NCI-H748 treated with DMSO at 0.1 percent for 48 hours (cell line): ENCODE measurements at places on chromosomes 13 and 19.

DNA sequence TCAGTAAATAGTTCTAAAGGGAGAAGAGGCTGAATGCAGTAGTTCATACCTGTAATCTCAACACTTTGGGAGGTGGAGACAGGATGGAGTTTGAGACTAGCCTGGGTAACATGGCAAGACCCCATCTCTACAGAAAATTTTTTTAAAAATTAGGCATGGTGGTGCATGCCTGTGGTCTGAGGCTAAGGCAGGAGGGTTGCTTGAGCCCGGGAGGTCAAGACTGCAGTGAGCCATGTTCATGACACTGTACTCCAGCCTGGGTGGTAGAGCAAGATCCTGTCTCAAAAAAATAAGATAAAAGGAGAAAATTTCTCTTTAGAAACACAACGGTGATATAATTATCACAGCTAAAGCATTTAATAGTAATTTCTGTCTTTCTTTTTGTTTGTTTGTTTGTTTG is 57.1 kb downstream of the SIPA1L3 start:
- DNase-seq: no peak

GRCh38 chr13:40631605-40632004 is 34.8 kb downstream of the FOXO1 start:
- DNase-seq: no peak

DNA sequence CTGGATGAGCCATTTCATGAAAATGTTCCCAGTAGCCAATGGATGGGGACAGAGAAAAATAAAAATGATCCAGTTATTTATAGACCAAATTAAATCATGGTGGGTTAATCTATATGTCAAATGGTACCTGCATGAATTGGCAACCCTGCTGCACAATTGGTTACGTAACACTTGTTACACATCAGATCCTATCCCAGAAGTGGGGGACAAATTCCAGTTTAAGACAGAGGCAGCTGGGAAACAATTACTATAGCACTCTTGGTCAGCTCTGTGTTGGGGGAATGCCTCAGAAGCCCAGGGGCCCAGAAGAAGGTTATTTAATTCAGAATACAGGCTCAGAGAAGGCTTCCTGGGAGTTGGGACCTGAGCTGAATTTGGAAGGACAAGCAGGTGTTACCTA is 81.1 kb upstream of the FLT1 start:
- no peak for DNase-seq

DNA sequence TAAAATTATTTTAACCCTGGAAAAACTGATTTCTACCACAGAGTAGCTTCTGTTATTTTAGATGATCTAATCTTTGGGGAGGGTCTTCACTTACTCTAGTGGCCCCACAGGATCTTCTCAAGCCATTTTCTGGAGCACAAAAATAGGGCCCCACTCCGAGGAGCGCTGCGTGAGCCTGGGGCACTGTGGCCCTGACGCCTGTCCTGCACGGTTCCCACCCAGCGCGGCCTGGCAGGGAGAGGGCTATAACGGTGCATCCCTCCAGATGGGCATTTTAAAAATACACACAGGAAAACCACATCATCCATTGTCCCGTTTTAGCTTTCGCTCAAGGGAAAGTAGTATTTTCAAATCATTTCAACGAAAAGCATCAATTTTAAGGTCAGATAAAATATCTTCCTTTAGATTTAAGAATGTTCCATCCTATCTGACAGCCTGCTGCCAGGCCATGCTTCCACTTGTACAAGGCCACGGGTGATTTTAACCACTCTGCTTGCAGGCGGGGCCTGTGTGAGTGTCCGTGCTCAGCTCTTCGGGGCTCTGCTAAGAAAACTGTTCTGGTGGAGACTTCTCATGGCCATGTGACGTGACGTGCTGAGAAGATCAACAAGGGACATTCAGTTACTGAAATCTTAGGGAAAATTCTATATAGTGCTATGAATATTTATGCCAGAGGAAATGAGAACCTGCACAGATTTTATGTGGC is 683.8 kb upstream of the SGCG start:
- no peak for DNase-seq

DNA sequence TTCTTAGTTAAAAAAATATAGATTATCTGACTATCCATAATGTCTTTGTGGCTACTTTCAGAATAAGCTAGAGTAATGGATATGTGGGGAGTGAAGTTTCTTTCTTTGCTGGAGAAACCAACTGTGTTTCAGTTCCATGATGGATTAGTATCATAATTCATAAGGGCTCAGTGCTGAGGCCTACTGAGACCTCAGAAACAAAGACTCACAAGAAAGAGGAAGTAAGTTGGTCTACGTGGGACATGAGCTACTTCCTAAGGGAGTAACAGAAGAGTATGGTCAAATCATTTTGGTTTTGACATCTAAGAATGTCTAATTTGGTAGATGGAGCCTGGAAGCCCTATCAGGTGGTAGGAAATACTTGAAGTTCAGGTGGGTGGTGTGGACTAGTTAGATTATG is 99.0 kb upstream of the HTR2A start:
- no peak for DNase-seq

DNA sequence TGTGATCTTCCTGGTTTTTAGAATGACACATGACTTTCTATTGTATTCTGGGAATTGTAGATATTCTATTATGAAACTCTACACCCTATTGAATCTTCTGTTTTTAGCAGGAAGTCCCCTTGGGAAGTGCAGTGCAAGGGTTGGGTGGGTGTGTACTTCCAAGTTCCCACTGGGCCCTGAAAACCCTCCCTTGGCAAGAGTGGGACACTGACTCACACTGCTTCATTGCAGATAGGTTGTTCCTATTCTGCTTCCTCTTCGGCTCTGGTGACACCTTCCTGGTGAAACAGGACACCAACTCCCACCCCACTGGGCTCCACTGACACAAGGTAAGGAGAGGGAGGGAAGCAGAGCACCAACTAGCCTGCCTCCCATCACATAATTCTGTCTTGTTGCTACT is 121.8 kb downstream of the KCTD12 start:
- no peak for DNase-seq

DNA sequence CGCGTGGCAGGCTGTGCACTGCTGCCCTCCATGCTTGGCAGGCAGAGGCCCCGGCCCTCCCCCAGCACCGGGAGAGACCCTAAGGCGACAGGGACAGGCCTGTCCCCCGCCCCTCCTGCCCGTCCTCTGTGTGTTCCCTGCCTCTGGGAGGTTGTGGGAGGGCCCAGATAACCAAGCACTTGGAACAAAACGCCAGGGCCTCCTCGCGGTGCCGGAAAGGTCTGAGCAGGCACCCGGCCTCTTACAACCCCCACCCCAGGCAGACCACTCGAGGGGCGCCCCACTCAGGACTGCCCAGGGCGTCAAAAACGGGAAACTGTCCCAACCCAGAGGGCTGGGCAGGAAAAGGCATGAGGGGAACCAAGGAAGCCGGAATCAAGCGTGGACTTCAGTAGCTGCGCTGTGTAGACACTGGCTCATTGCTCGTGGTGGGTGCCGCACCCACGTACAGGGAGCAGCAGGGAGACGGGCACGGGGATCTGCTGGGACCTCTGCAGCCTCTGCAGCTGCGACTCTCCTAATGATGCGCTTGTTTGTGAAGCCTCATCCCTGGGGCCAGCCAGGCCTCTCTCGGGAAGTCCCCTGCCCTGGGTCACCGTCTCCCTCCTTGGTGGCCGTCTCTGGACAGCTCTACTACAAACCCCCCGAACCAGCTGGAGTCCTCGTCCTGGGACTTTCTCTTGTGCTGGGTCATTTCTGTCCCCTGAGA is 20.0 kb downstream of the GNA11 start:
- no peak for DNase-seq

- no peak for DNase-seq
Measured at GRCh38 chr13:106942563-106942962, 374.6 kb upstream of the ARGLU1 start.

DNA sequence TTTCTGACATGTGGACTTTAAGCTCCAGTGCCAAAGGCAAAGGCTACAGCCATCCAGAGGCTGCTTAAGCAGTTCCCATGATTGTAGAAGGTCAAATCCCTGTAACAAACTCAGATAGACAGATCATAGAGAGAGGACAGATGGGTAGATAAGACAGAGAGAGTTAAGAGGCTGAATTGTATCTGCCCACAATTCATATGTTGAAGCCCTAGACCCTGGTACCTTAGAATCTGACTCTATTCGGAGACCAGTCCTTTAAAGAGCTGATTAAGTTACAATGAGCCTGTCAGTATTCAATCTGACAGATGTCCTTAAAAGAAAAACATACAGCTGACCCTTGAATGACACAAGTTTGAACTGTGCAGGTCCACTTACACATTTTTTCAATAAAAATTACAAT is 115.2 kb downstream of the RAP2A start:
- DNase-seq: no peak

- no peak for DNase-seq
Measured at GRCh38 chr19:43699506-43700394, 16.1 kb upstream of the IRGC start.

DNA sequence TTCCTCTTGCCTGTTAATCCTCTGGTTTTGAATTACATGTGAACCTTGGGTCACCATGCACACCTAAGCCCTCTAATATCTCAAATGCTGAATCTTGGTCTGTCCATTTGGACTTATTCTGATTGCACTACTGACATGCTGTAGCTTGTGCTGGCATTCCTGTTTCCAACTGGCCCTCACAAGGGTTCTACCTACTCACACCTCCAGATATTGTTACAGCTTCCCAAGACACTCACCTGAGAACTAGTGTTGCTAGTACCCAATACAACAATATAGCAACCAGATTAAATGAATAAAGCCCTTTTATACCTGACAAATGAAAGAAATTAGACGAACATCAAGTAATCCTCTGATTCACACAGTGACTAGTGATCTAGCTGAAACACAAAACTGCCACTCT is 16.6 kb downstream of the TEX30 start:
- no peak for DNase-seq

DNA sequence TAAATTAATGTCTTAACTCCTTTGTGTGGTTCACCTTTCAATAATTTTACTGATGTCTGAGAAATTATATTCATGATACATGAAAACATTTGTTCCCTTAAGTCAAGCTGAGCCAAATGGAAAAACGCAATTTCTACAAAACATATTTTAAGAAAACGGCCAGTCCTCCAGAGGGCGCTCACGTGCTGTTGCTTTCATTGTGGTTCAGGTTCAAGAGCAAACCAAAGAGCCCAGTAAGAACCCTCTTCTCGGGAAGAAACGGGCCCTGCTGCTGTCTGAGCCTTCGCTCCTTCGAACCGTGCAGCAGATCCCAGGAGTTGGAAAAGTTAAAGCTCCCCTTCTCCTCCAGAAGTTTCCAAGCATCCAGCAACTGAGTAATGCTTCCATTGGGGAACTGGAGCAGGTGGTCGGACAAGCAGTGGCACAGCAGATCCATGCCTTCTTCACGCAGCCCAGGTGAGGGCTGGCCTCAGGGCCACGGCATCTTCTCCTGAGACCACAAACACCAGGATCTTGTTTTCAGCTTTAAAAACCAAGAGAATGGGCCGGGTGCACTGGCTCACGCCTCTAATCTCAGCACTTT is 4.3 kb downstream of the FAAP24 start:
- peak; percentile 51 for DNase-seq

DNA sequence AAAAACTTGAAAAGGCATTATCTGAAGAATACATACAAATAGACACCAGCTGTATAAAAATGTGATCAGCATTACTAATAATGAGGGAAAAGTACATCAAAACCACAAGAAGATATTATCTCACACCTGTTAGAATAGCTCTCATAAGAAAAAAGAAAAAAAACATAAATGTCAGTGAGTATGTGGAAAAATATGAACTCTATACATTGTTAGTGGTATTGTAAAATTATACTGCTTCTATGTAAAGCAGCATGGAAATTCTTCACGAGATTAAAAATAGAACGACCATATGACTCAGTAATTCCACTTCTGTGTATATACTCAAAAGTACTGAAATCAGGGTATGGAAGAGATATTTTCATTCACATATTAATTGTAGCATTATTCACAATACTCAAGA is 1146.4 kb downstream of the SLITRK5 start:
- no peak for DNase-seq

DNA sequence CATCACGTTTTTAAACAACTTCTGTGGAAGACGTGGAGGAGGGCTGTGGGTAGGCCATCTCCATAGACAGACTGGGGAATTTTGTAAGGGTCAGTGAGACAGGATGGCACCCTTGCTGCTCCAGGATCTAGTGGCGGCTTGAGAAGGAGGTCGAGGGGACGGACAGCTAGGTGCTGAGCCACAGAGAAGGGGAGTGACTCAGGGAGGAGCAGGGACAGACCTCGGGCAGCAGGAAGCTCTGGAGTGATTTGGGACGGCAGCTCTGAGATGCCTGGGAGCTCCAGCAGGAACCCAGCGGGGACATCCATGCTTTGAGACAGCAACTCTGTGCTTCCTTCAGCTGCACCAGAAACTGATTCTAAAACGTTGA is 169.1 kb upstream of the SOX1 start:
- DNase-seq: no peak

- DNase-seq: no peak
Measured at GRCh38 chr19:39212375-39212742, 8.3 kb upstream of the SYCN start.
